Coronary artery (tissue), 2 donors: ENCODE measurements at places on chromosomes 6 and 20.
A peak's percentile ranks its signal among the peaks of the same experiment; 100 is the strongest.

- DNase-seq, result no peak
Measured at GRCh38 chr20:2174067-2174466, 72.4 kb downstream of the STK35 start.

DNA sequence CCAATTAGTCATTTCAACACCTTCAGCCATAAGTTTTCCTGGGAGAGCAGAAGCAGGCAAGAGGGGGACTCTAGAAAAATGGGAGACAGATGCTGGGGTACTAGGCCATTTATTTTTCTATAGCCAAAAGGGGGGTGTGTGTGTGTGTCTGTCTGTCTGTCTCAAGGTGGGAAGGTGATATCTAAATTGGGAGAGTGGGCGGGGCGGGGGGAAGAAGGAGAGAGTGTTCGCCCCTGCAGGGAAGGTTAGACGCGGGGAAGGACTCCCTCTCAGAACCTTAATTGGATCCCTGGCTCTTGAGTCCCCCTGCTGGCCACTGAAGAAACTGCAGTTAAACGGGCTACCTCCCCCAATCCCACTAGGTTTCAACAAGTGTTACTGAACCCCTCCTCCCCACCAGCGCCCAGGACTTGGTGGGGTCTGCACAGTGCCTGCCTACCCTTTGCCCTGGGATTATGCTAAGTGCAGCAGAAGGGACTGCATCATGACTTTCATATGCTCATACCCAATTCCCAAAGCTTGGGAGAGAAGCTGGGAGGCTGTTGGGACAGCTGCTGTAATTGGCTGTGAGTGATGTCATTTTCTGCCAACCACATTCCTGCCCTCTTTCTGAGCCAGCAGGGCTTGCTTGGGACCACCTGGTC lies 45.8 kb downstream of the FOXP4 start:
- peak; percentile 83 for DNase-seq

GRCh38 chr6:169957351-169957963 lies 206.0 kb downstream of the ERMARD start:
- DNase-seq, result peak; percentile 41

DNA sequence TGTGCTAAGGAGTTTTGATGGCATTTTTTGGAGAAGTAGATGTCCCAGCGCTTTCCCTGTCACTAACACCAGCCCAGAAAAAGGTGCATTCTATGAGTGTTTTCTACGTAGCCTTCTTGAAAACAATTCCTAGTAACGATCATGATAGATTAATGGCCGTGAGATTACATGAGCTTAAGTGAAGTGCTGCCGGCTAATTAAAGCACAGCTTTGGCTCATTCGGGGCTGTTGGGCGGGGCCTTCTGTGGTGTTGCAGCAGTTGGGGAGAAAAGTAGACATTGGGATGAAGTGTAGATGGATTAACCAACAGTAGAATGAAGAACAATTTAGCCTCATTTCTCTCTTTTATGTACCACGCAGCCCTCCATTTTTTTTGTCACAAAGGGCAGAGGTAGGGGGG lies 20.8 kb upstream of the TRAF3IP2 start:
- DNase-seq, result no peak

- no peak for DNase-seq
Measured at GRCh38 chr6:30840084-30840934, 44.0 kb upstream of the DDR1 start.

DNA sequence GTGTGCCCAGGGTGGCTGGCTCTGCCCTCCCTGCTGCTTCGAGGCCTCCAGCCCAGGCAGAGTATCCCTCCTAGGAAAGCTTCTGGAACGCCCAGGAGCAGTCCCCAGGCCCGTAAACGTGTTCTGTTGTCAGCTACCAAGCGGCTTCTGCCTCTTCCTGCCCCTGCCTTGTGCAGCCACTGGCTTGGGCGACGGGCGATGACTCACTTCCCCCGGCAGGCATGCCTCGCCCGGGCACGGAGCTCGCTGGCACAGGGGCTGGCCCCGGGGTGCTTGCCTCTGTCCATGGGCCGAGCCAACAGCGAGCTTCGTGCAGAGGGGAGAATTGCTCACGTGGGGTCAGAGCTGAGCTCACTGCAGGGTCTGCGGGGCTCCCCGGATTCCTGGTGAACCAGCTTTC lies 86.7 kb upstream of the THBS2 start:
- no peak for DNase-seq

DNA sequence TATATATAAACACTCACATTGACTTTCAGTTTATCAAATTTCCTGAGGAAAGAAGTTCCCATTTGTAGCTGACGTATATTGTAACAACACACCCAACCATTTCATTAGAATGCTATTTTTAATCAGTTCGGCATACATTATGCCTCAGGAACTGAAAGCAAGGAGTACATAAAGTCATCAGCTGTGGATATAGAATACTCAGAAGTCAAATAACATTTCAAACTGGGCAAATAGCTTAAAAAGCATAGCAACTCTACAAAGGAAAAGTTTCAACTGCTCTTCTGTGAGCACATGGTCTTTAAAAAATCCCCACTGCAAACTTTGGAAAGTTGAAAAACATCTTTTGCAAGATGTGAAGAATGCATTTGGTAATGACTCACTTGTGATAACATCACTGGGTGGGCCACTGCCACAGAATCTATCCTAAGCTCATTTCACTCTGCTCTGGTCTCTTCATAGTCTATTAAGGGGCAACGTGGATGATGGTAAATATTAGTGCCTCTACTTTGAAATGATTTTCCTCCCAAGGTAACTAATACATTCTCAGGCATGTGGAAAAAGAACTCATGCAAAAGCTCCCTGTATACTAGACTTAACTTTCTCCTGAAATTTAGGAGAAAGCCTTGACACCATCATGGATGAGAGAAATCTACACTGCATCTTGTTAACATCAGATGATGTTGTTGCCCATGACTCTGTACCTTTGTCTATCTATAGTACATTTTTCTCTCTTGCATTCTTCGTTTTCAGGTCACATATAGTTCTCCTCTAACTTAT lies 49.2 kb downstream of the FYN start:
- no peak for DNase-seq

GRCh38 chr20:8562356-8562755 lies 430.3 kb downstream of the PLCB1 start:
- no peak for DNase-seq

- no peak for DNase-seq
Measured at GRCh38 chr6:2688401-2689064, 62.2 kb downstream of the MYLK4 start.

- no peak for DNase-seq
Measured at GRCh38 chr20:53773792-53774401, 180.3 kb upstream of the ZNF217 start.

GRCh38 chr6:119346936-119347335 lies 2.6 kb downstream of the MAN1A1 start:
- DNase-seq, result no peak

DNA sequence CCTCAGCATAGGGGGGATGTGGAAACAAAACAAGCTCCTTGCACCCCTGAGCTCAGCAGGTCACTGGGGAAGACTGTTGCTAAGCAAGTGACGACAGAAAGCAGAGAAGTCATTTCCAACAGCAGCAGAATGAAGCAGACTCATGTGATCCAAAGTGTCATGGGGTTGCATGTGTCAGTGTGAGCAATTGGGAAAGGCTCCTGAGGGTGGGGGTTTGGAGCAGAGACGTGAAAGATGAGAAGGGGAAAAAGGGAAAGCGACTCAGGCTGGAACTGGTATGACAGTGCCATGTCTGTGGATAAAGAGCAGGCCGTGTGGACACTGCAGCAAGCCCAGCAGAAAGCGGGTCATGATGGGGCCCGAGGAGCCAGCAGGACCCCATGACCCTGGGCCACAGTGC lies 363.9 kb downstream of the PREX1 start:
- no peak for DNase-seq

DNA sequence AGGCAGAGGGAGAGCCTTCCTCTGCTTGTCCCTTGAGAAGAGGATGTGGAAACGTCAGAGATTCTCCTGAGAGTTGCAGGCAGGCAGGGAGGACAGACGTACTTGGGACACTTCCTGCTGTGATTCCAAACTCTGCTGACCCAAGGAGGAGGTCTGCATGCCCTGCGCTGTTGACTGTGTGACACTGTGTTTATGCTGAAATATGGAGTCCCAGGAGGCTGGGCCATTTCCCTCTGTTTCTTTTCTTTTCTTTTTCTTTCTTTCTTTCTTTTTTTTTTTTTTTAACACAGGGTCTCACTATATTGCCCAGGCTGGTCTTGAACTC lies 63.5 kb upstream of the BHLHE23 start:
- DNase-seq, result no peak

- DNase-seq, result no peak
Measured at GRCh38 chr20:25275813-25276532, 28.1 kb downstream of the PYGB start.

DNA sequence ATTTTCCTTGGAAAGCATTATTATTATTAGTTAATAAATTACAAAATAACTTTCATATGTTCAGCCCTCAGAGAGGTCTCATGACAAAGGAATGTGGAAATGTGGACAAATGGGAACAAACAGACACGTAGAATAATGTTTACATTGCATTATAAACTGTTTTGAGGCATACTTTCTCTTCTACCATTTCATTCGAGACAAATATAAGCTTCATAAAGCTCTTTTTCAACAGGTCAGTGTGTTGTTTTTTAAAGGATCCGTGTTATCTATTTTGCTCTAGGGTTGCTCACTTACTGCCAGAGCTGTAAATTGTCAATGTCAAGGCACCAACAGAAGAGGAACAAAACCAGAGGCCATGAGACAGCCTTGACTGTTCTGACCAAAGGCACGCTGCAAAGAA lies 256.8 kb downstream of the PHACTR1 start:
- no peak for DNase-seq

DNA sequence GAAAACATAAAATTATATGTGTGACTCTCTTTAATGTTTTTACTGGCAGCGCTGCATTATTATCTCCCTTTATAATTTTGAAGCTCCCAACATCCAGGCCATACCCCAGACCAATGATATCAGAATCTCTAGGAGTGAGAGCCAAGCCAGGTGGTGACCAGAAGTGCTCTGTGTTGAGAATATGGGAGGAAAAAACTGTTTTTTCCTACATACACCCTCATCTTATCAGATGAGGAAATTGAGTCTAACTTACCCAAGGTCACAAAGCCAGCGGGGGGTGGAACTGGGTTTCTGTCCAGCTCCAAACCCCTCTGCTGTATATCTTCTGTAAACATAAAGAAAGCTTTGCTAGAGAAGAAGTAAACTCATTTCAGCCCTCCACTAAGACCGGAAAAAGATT lies 42.5 kb downstream of the LY86 start:
- no peak for DNase-seq

- no peak for DNase-seq
Measured at GRCh38 chr20:57281900-57282299, 15.5 kb upstream of the BMP7 start.

DNA sequence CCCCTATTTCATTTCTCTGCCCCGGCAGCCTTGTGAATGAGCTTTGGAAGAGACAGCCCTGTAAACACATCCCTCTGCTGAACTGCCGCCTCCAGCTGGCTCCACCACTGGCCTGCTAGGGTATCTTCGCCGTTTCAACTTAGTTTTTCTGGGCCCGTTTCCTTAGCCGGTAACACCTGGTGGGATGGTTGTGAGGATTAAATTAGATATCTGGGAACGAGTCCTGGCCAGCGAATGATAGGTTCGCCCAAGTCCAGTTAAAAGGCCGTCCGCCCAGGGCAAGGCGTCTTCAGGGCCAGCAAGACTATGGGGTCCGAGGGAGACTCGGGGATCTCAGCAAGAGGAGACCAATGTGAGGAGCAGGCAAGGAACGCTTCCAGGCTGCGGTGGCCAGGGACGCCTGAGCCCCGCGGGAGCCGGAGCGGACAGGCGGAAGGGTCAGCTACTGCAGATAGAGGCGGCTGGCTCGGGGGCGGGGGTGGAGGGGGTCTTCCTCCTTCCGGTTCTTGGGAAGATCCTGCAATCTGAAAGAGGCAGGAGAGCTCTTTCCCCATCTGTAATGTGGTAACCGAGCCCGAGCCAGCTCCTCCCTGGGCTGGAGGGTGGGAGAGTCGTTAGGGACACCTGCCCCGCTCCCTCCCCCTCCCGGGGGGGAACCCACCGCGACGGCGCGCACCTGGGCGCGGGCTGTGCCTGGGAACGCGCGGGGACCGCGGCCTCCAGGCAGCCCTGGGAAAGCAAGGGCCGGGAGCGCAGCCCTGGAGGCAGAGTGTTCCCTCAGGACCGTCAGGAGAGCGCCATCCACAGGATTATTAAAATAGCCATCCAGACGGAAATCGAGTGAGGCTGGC lies 4.5 kb upstream of the PTCRA start:
- DNase-seq, result no peak

GRCh38 chr6:4179960-4180651 lies 44.7 kb upstream of the ECI2 start:
- no peak for DNase-seq

DNA sequence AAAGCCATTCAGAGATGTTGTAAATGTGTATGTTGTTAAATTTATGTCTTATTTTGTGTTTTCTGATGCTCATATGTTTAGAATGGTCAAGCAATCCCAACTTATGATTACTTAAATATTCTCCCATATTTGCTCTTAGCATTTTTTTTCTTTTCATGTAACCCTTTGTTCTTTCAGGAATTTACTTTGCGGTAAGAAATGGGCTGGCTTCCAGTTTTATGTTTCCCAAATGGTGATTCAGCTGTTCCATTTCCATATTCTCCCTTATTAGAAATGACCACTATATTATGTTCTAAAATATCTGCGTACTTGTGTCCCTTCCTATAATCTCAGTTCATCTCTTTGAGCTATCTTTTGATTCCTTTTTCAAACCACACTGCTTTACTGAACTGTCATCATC lies 113.7 kb downstream of the CDH26 start:
- no peak for DNase-seq

- DNase-seq, result no peak
Measured at GRCh38 chr6:102549221-102549874, 1155.8 kb downstream of the GRIK2 start.

DNA sequence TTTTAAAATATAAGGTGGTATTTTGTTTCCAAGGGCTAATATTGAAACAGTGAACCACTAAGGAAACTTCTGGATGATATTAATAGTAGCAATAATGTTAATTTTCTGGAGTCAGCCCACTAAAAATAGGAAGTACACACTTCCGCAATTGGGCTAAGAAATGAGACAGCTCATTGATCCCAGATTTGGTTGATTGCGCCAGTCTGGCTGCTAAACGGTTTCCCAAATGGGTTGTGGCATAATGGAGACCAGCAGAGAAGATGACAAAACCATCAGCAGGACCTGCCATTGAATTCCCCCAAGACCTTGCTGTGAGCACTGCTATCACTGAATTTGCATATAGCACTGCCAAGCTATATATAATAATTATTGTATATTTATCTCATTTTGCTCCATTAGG lies 71.2 kb upstream of the SGK1 start:
- DNase-seq, result no peak

GRCh38 chr6:160082627-160083026 lies 39.0 kb upstream of the SLC22A1 start:
- DNase-seq, result no peak

GRCh38 chr20:62433658-62434497 lies 6.5 kb upstream of the RBBP8NL start:
- no peak for DNase-seq

GRCh38 chr20:46573234-46573633 lies 22.8 kb upstream of the OCSTAMP start:
- DNase-seq, result no peak

- no peak for DNase-seq
Measured at GRCh38 chr6:30790724-30791383, 46.5 kb upstream of the IER3 start.
